ENCODE measurements at places on chromosomes 12 and 14. TPM values are rescaled to one million over a fixed set of nuclear protein-coding genes. Genes with fewer than 3 reads are reported as not detected.

DNA sequence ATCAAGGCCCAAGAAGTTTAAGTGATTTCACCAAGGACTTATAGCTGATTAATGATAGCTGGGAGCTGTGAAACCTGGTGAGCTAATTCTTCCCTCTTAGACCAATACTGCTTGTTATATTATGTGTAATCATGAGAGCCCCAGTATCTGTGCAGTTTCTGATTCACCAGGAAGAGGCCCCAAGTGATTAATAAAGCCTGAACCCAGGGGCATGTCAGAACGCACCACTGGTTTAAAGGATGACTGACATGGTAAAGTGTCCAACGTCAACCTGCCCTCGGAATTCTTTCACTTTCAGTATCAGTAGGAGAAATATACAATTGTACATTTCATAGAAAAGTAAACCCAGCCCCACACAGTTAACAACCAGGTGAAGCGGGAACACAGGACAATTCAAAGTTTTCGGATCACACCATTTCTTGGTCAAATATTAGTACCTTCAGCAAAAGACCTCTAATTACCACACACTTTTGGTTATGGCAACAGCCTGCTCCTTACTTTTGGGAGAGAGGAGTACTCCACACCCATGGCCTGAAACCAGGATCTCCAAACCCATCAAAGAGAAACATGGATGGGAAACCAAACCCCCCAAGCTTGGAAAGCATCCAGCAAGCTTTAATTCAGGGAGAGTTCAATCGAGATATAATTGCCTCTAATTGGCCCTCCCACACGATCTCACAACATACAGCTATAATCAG, 28.5 kb downstream of the TMCC3 start:
- peaks cover 15% of the 10 kb centered on the region for H3K4me1 ChIP-seq
- H3K27me3 ChIP-seq, result no peaks in the 10 kb centered on the region
- no peaks in the 10 kb centered on the region for H3K36me3 ChIP-seq

DNA sequence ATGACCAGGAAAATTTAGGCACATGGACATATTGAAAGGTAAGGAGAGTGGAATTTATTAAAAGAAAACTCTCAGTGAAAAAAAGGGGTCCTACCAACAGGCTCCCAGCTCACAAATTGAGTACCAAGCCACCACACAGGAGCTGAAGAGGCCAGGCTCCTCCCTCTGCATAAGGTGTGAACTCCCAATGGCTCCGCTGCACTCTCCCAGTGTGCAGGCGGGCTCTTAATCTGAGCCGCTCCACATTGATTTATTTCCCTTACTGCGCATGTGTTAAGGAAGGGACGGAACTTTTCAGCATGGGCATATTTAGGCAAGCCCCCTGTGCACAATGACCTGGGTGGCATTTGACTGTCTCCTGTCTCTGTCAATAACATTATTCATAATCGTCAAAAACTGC, 68.6 kb upstream of the PLEKHG7 start:
- no peaks in the 10 kb centered on the region for H3K36me3 ChIP-seq
- peaks cover 7% of the 10 kb centered on the region for H3K4me1 ChIP-seq
- H3K27me3 ChIP-seq, result no peaks in the 10 kb centered on the region
- DNase-seq, result no peak
- H3K4me3 ChIP-seq, result no peak overlapping the region

DNA sequence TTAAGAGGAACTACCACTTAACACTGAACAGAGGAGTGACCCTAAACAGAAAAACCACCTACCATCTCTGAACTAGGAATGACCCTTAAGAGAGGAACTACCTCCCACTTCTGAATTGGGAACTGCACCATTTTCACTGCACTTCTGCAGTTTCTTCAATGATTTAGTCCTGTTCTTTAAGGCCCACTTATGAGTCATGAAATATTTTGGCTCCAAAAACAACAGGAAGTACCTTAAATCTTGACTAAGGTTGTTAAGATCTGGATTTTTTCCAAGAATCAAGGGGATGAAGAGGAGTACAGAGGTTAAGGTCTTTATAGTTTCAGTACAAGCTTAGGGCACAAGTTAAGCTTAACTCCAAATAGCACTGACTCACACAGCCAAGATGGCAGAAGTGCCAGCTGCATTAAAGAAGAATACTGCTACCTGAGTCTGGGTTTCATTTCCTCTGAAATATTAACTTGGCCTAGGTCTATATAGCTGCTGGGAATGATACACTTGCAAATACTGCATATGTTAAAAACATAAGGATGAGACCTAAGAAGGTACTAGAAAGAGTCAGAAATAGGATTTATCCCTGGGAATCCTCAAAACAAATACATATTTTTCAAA, 4.2 kb downstream of the NPC2 start:
- peaks cover 14% of the 10 kb centered on the region for H3K4me1 ChIP-seq
- DNase-seq, result no peak
- H3K36me3 ChIP-seq, result peaks cover 26% of the 10 kb centered on the region
- no peak overlapping the region for H3K4me3 ChIP-seq

- no peak for DNase-seq
- H3K27ac ChIP-seq, result no peak overlapping the region
- H3K27me3 ChIP-seq, result no peaks in the 10 kb centered on the region
- H3K4me3 ChIP-seq, result no peak overlapping the region
- no peaks in the 10 kb centered on the region for H3K4me1 ChIP-seq
- no peaks in the 10 kb centered on the region for H3K36me3 ChIP-seq
These were observed 113.9 kb downstream of the AEBP2 start for GRCh38 chr12:19553175-19553574.

GRCh38 chr12:69719336-69720316, 19.0 kb upstream of the RAB3IP start:
- H3K4me3 ChIP-seq, result no peak overlapping the region
- DNase-seq, result no peak
- no peaks in the 10 kb centered on the region for H3K27me3 ChIP-seq
- no peaks in the 10 kb centered on the region for H3K36me3 ChIP-seq
- no peaks in the 10 kb centered on the region for H3K4me1 ChIP-seq
- no peak overlapping the region for H3K27ac ChIP-seq

Gene LRP1
- 149 TPM for polyA plus RNA-seq

Gene WNT1
- not detected for polyA plus RNA-seq

Gene ACOT4
- polyA plus RNA-seq, result 0.53 TPM

Gene AKAP5
- 3.6 TPM for polyA plus RNA-seq

Gene EPYC
- not detected for polyA plus RNA-seq

Gene CLEC9A
- 2.5 TPM for polyA plus RNA-seq

Gene AMN
- polyA plus RNA-seq, result 0.98 TPM
